ENCODE measurements at places on chromosomes 7 and 10.

DNA sequence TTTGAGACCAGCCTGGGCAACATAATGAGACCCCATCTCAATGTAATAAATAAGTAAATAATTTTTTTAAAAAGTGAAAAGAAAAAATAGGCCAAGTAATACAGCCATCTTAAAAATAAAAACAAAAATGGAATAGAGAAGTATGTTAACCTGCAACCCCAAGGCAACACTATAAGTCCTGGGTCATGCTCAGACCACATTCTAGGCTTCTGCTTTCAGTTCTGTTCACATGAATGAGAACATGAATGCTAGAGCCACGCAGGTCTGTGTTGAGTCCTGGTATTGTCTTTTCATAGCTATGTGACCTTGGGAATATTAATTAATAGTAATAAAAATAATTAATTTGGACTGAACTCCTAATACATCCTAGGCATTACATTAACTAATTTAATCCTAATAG, 284.0 kb downstream of the AUTS2 start:
- DNase-seq: no peak

DNA sequence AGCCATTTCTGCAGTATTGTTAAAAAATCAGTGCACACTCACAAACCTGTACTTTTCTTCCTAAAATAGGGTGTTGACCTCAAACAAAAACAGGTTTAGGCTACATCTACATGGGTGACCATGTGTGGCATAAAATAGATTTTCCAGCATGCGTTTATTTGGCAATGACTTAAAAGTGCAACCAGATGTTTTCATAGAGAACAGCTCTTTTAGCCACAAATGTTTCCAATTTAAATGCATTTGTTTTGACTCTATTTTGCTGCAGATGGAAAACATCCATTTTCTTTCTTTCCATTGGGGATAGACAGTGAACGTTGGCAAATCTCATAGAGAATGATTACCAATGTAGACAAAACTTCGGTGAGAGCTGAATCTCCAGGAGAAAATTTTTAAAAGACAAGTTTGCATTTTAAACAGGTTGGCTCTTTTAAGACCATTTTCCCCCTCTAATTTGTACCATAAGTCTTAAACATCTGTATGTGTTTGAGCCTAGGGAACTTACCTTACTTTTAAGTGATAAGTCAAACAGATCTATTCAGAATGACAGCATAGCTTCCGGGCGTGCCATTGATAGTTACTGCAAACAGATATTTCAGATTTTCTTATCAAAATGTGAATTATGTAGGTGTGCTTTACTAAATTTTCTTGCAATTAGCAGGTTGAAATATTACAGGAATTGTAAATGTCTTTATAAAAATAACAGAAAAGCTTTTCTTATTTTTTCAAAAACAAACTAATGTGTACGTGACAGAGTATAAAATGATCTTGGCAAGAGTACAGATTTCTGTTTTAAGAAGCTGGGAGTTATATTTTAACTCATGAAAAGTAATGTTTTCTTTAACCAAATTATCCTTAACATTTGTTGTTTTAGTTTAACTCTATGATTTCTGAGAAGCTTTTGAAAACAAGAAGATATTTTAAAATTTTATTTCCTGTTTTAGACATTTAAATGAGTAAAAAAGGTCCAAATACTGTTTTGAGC, 144.9 kb downstream of the HGF start:
- peak; percentile 34 for DNase-seq

DNA sequence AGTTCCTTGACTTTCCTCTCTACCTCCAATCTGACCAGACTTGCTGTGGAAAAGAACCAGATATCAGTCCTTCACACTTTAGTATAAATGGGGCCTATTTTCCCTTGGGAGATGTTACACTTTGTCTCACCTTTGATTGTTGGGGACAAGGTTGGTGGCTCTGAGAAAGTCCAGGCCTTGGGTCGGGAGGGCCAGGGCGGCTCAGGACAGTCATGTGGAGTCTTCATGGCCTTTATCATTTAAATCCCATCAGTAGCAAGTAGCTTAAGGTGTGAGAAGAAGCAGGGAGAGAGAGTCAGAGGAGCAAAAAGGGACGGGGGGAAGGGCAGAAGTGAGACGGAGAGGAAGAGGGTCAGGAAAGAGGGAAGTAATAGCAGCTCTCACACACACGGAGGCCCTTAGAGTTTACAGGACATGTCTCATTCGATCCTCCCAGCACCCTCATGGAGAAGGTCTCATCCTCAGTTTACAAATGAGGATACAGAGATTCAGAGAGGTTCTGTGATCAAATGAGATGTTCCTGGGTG, 40.5 kb downstream of the TBATA start:
- DNase-seq: no peak

- no peak for DNase-seq
Observed at GRCh38 chr7:129168231-129169021, 20.0 kb upstream of the SMO start.

GRCh38 chr7:22039670-22040069, 94.0 kb upstream of the CDCA7L start:
- DNase-seq: no peak

- peak; percentile 60 for DNase-seq
Observed at GRCh38 chr10:17059197-17059688, 70.4 kb downstream of the CUBN start.

DNA sequence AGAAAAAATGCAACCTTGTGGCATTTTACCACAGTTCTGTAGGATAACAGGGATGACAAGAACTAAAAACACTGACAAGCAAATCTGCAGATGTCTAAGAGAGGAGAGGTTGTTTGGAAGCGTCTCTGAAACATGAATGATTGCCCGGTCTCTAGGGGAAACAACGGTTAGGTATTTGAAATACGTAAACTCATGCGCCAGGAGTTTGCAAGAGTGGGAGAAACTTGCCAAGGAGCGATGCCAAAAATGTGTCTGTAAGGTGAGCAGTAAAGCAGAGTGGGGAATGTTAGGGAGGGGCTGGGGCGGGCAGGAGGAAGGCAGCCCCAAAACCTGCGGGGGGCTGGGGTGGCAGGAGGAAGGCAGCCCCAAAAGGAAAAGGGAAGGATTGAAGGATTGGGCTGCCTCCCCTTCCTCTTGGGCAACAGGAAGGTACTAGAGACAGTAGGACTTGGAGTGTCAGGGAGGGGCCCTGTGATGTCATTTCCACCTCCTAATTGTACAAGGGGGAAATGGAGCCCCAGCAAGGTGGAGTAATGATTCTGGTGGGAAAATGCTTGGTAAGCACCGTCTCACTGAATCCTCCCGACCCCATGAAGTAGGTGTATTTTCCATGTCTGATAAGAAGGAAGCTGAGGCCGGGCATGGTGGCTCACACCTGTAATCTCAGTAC, 33.2 kb upstream of the PLEKHA1 start:
- no peak for DNase-seq

GRCh38 chr7:143256932-143257331, 6.3 kb upstream of the GSTK1 start:
- no peak for DNase-seq

DNA sequence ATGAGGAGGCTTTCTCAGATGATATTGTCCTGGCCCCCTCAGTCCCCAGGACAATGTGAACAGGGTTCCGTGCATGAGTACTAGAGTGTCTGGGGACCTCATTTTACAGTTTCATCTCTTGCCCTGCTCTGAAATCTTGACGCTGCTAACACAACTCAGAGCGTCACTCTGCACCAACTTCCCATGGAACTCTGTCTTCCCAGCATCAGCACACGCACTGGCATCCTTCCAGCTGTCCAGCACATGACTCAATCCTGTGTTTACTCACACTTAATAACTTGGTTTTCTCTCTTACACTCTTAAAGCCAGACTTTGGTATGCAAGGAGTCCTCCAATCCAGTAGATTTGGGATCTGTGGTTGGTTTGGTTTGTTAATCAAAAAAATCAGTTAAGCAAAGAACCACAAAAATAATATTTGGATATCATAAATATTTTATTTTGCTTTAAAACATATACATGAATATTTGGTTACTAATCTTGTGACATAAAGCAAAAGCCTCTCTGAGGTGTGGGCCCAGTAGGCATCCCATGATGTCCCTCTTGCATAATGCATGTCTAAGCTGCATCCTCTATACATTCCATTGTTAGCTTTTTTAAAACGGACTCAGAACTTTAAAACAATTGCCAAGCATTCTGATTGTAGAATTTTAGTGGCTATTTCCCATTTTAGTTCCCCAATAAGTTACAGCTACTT, 131.0 kb downstream of the CXCL12 start:
- DNase-seq: peak; percentile 90

DNA sequence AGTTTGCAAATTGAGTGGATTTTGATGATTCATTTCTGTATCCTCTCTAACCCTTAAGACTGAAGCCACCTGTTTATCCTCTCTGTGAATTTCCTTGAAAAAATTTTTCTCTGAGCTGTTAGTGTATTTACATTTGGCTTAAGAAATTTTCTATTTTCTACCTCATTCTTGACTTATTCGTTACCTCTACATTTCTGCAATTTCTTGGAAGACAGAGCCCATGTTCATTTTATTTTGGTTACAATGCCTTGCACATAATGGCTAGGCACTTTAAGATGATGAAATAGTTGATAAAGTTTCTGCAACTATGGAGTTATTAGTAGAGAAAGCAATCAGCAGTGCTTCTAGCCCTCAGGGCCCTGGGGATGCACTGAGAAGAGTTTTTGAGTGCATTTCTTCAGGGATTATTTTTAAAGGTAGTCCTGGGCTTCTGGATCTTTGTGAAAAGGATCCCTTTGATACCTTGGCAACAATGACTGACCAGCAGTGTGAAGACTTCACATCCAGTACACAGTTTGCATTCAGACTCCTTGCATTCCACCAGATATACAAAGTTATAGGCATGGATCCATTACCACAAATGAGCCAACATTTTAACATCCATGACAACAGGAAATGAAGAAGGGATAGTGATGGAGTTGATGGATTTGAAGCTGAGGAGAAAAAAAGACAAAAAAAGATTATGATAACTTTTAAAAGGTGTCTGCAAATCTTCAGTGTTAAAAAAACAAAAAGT, 68.2 kb downstream of the CH25H start:
- DNase-seq: no peak

DNA sequence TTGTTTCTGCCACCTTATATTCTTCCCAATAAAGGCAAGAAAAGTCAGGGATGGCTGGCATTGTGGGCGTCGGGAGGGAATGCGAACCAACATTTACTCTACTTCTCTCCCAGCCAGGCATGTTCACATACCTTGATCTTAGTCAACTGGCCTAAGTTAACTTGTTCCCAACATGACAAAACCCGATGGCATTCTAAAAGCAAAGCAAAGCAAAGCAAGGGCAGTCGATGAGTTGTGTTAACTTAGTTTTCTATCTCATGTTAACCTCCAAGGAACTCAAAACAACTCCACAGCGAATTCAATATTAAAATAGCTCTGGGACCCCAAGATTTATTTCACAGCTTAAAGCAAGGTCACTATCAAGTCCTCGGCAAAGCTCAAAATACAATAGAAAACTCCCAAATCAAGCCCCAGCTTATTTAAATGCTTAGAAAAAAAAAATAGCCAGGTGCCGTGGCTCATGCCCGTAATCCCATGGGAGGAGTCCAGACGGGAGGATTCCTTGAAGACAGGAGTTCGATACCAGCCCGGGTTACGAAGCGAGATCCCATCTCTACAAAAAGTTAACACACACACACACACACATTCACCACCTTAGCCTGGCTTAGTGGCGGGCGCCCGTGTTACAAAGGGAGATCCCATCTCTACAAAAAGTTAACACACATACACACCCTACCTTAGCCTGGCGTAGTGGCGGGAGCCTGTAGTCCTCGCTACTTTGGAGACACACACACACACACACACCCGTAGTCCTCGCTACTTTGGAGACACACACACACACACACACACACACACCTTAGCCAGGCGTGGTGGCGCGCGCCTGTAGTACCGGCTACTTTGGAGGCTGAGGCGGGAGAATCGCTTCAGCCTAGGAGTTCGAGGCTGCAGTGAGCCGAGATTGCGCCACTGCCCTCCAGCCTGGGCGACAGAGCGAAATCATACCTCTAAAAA, 901 bp upstream of the CCNY start:
- no peak for DNase-seq

DNA sequence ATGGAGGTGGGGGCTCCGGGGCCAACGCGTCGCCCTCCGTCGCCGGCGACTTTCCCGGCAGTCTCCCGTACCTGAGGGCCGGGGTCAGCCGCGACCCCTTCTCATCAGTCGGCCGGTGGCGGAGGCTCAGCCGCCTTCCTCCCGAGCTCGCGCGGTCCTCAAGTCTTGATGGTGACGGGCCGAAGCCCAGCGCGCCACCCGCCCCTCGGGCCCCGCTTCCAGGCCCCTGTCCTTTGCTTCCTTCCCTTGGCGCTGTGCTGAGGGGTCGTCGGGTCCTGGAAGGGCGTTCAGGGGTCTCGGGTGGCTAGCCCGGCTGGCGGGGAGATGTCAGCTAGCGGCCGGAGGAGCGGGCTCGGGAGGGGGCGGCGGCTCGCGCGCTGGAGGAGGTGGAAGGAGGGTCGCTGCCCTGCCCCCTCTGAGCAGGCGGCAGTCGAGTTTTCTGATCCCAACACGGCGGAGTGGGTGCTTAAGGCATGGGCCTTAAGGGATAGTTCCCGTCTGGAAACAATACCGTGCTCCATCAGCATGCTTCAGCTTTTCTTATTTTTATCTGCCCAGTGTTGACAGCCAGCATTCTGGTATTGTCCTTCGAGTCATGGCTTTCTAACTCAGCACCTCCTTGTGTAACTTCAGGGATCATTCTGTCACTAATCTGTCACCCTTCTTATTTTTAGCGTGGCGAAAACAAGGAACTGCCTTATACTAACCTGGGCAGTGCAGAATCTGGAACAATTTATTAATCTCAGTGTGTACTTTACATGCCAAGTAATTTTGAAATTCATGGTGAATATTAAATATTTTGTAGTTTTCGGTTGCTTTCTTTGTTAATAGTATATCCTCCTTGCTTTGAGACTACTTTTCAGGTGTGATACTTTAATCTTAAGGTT, 748 bp downstream of the PHTF2 start:
- DNase-seq: peak; percentile 29

DNA sequence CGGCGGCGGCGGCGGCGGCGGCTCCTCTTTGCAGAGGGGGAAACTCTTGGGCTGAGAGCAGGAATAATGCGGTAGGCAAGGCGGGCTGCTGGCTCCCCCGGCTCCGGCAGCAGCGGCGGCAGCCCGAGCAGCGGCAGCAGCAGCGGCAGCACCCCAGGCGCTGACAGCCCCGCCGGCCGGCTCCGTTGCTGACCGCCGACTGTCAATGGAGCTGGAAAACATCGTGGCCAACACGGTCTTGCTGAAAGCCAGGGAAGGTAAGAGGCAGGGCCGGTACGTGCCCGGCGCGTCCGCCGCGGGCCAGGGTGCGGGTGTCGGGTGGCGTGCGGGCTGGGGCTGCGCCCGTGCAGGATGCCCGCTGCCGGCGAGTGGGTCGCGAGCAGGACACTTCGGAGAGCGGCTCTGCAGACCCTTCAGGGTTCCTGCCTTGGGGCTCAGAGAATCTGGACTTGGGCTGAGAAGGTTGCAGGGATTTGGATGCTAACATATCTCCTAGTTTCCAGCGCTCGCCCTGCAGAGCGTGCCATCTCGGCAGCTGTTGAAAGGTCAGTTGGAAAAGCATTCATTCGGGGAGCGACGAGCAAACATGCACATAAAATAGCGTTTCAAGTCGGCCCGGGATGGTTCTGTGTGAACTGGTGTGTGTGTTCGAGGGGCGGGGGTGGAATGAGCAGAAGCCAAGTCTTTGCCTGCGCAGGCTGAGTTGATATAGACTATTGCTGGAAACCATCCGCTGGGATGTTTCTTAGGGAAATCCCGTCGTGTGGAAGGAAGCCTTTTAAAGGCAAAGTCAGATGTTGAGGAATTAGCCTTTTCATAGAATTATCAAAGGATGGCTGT, 562 bp downstream of the GRK5 start:
- DNase-seq: peak; percentile 30

- DNase-seq: peak; percentile 21
Observed at GRCh38 chr10:17214971-17215781, 12.9 kb upstream of the VIM start.

Data from H4 (cell line).